ENCODE measurements at places on chromosomes 13 and 19.

- DNase-seq, result no peak
These were observed 20.8 kb downstream of the MBNL2 start for GRCh38 chr13:97242755-97243497.

GRCh38 chr13:21759463-21759862 lies 88.6 kb downstream of the FGF9 start:
- DNase-seq, result no peak

DNA sequence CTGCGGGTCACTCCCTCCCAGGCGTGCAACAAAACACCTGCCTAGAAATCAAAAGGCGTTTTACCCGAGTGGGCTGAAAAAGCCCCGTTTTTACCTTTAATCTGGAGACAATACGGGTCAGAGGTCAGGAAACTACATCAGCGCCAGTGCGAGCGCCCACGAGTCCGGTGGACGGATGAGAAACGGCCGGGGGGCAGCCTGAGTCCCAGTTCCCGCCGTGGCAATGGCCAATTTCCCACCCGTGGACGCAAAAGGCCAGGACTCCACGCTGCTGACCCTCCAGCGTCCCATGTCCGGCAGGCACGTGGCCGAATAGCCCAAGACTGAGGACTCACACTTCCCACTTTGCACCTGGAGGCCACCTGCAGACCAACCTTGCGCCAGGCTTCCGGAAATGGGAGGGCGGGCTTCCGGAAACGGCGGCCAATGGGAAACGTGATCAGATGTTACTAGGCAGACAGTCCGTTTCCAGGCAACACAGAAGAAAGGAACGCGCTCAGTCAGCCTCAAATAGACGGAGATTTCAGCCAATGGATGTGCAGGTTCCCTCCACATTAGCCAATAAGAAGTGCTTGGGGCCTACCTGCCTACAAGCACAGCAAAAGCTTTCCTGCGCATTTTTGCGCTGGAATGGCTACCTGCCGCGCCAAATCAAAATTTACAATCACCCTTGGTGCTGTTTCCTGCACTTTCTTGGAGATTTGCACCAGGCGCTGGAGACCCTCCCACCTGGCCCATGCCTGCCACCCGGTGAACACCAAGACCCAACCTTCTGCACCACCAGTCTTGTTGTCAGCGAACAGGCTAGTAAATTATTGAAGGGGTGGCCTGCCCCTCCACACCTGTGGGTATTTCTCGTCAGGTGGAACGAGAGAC lies 47.4 kb downstream of the ZFP14 start:
- peak; percentile 71 for DNase-seq

DNA sequence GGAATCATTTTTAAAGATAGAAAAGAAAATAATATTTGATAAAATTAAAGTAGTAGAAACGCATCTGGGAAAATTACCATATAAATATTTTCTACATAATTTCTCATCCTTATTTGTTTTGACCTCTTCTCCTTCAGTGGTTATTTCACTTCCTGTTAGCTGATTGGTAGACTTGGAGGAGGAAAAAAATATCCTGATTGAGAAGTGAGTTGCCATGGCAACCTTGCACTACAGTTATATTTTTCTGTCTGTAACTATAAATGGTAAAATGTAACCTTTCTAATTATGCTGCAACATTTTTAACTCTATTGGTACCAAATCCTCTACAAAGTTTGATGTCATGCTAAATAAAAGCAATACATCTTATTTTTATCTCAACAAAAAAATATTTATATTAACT lies 45.2 kb downstream of the SCEL start:
- no peak for DNase-seq

DNA sequence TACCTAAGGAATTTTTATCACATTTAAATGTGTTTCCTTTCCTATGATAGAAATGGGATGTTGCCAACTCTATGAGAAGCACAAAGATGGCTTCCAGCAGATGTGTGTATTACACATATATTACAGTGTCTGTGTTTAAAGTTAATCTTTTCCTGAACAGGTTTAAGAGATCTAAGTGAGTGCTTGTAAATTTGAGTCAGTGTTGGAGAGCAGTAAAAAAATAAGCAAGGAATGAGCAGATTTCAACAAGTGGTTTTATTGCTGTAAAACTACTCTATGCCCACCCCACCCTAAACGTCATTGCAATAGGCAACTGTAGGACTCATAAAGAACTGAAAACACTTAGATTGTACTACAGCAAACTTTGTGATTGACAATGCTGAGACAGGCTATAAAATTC lies 248.7 kb downstream of the KLF5 start:
- no peak for DNase-seq

DNA sequence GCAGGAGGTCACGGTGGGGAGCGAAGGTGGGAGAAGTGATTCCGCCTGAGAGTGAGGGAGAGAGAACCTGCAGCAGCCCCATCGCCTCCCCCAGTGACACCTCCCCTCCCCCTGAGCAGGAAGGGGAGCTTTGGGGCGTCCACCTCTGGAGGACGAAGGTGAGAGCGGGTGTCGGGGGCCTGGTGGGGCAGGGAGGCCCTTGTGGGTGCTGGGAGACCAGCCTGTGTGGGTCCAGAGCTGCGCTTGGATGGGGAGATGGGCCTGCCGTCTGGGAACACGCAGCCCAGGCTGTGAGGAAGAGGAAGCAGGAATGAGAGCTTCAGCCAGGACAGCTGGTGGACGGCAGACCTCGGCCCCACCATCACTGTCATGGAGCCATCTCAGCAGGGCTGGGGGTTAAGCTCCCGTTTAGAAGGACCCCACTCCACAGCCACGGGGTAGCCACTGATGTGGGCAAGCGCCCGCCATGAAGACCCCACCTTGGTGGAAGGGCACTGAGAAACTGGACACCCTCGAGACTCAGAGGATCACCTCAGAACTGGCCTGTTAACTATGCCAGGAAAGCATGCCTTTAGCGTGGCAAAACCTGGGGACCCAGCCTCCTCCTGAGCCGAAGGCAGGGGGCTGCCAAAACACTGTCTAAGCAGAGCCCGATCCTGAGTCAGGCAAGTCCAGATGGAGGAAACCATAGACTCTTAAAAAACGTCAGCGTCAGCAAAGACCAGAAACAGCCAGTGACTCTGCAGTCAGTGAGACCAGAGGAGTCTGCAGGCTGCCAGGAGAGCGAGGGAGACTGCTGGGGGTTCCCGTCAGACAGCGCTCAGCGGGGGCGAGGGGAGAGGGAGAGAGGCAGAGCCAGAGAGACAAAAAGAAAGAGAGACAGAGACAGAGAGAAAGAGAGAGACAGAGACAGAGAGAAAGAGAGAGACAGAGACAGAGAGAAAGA lies 6.4 kb upstream of the PROZ start:
- no peak for DNase-seq

DNA sequence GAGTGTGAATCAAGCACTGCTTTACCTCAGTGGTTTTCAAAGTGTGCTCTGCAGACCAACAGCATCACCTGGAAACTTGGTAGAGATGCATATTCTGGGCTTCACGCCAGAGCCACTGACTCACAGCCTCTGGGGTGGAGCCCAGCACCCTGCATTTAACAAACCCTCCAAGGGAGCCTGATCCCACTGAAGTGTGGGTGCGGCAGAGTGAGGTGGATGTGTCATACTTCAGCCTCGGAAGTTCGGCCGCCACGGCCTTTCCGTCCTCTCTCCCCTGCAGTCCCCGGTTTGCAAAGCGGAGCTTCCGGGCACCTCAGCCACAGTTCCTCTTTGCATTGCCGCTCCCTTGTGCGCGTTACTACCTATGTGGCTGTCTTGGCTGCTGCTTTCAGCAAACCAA lies 33.3 kb upstream of the MICU2 start:
- DNase-seq, result no peak

- no peak for DNase-seq
These were observed 14.6 kb downstream of the MKNK2 start for GRCh38 chr19:2036424-2036823.

GRCh38 chr19:46892252-46893179 lies 31.7 kb downstream of the ARHGAP35 start:
- DNase-seq, result no peak

GRCh38 chr19:16070366-16070990 lies 5.8 kb upstream of the TPM4 start:
- DNase-seq, result no peak

DNA sequence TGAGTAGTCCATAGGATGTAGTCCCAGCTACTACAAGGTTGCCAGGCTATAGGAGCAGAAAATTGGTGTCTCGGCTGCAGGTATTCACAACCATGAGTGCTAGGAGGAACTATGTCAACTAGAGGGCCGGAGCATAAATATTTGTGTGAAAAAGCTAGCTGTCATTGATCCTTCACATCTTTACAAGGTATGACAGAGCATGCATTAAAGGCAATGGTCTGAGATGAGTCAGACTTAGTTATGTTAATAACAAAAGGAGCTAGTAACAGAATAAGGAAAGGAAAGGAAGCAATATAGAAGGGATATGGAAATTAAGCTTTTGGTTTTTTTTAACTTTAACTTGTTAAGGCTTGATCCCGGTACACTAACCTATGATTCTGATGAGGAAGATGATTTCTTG lies 40.9 kb upstream of the PSG9 start:
- DNase-seq, result no peak

DNA sequence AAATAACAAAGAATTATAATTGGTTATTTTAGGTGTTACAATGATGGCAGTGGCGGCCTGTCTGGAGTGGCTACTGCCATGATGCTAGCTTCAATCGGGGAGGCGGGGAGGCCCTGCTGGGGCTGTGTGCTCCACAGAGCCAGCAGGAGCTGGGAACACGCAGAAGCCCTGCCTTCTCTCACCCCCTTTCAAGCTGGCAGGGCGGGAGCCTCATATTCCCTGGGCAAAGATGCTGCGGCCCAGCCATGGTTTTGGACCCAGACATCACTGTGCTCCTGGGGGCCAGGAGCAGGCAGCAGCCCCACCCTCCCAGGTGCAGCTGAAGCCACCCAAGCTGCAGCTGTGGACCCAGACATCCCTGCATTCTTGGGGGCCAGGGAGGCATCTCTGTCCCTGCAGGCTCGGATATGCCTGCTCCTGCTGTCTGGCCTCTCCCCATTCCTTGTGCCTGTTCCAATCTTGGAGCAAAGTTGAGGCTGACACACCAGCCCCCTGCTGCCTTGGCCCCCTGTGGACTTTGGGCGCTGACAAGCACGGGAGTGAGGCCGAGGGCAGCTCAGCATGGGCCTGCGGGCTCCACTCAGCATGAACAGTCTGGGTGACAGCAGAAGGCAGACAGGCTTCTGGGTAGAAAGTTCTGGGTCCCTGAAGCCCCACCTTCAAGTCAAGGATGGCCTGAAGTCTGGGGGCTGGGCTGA lies 263.1 kb upstream of the HTR2A start:
- no peak for DNase-seq

DNA sequence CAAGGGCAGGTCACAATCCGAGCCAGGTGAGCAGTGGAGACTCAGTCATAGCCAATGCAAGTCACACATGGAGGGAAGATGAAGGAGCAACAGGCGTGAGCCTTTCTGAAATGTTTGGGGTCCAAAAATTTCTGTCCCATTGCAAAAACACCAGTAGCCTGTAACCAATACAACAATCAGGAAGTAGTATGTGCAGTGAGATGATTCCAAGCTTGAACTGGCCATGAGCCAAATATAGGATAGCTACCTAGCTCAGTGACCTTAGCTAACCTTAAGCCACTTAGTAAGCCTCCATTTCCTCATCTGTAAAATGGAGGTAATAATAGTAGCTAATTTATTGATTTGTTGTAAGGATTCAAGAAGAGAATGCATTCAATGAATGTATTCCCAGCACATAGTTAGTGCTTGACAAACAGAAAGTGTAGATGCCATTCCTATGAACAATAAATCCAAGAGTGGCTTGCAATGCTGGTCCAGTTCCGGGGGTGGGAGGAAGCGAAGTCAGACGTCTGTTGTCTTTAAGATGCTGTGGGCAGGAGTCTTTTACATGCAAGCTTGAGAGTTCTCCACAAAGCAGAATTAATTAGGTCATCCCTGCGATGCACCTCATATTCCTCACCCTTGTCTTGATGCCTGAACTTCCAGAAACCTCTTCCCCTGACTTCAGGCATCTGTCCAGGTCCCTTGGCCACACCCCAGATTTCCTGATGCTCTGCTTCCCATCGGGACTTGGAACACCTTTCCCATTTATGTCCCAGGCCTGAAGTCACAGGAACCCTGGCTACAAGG lies 195.7 kb upstream of the UBL3 start:
- DNase-seq, result no peak

DNA sequence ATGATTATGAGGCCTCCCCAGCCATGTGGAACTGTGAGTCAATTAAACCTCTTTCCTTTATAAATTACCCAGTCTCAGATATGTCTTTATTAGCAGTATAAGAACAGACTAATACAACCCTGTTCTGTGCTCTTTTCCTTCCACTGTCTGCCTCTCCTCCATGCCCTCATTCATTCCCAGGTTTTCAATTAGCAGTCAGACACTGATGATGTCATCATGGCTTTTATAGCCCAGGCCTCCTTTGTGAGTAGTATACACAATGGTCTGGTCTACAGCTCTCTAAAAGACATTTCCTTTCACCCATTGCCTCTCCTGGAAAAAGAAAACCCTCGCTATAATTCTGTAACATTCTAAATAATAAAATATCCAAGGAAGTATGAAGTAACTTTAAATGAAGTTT lies 25.5 kb downstream of the FGF14 start:
- DNase-seq, result no peak

DNA sequence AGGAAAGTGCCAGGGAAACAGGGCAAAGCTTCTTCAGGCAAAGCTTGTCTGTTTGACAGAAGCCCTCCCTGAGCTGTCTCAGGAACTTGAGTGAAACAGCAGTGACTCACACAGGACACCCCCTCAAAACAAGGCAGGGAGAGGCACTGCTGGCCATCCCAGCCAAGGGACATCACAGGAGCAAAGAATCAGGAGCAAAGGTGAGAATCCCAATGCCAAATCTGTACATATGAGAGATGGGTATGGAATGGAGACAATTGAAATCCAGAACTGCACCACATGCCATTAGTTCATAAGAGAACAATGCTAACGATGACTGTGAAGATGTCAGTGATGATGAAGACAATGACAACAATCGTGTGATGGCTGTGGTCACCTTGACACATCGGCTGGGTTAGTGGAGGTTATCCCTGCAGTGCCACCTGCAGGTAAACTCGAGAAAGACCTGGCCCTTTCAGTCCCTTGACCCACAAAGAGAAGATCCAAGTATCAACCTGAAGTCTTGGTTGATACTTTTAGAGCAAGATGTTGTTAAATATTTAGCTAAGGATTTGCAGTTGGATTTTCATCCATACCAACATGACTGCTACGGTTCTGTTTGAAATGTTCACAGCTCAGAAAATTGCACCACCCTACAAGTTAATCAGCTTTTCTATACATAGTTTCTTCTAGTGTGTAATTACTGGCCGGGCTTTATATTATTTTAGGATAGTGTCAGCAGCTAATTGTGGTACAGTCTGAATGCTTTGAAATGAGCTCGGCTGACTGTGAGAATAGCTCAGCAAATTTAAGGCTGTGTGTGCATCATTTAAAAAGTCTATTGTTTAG lies 42.0 kb upstream of the IPO5 start:
- DNase-seq, result peak; percentile 5

- no peak for DNase-seq
These were observed 783.3 kb upstream of the ATXN8OS start for GRCh38 chr13:69324090-69324886.

GRCh38 chr19:38036707-38037611 lies 130.0 kb downstream of the SIPA1L3 start:
- DNase-seq, result no peak
